ENCODE measurements at places on chromosomes 2 and 18.

DNA sequence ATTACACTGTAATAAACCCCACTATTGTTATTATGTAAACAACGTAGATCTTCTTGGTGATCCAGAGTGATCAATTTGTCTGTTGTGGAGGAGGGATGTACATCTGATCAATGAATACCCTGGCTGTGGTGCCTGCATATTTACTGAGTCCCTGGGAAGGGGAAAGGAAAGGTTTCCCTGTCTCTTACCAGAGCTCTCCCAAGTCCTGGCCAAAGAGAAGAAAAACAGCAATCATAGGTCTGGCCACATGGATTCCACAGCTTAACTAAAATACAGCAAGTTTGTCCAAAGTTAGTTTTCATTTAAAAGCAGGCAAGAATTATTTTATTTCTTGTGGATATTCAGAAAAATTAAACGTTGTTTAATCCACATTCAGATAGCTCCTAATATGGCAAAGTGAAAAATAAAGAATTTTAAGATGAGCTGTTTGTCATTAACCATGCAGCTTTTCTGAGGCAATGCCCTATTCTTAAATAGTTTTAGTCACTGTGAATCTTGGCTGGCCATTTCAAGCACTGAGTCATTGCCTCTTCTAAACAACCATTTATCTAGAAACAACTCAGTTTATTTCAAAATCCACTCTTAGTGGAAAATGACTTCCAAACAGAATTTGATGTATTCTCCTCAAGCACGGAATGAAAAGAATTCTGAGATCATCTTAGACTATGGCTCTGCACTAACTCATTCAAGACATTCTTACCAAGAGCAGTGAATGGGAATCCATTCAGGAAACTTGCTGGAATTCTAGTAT lies 1004.4 kb upstream of the CDH2 start:
- DNase-seq: no peak

- DNase-seq: no peak
These were observed 120.2 kb downstream of the LAMA3 start for GRCh38 chr18:23809415-23809814.

- DNase-seq: no peak
These were observed 2.1 kb upstream of the MAP3K2 start for GRCh38 chr2:127389778-127390435.

GRCh38 chr18:6681331-6681875 lies 48.1 kb upstream of the ARHGAP28 start:
- no peak for DNase-seq

- DNase-seq: no peak
These were observed 13.2 kb downstream of the IL36A start for GRCh38 chr2:113018509-113018908.

- no peak for DNase-seq
These were observed 552.9 kb downstream of the TDRD15 start for GRCh38 chr2:21676676-21677075.

DNA sequence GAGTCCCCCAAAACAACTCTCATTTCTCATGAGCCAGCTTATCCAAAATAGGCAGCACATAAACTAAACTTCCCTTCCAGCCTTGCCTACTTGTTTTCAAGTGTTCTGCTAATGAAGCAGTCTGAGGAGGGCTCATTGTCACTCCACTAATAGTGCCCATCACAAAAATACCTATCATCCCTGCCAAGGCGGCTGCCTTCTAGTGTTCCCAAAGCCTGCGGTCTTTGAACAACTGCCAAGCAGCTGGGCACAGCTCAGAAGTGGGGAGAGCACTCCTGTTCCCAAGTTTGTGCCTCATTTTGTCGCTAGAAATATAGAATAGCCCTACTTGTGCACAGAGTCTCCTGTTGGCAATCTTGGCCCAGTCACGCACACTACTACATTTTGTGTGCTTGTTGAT lies 50.3 kb downstream of the DTNA start:
- DNase-seq: no peak

DNA sequence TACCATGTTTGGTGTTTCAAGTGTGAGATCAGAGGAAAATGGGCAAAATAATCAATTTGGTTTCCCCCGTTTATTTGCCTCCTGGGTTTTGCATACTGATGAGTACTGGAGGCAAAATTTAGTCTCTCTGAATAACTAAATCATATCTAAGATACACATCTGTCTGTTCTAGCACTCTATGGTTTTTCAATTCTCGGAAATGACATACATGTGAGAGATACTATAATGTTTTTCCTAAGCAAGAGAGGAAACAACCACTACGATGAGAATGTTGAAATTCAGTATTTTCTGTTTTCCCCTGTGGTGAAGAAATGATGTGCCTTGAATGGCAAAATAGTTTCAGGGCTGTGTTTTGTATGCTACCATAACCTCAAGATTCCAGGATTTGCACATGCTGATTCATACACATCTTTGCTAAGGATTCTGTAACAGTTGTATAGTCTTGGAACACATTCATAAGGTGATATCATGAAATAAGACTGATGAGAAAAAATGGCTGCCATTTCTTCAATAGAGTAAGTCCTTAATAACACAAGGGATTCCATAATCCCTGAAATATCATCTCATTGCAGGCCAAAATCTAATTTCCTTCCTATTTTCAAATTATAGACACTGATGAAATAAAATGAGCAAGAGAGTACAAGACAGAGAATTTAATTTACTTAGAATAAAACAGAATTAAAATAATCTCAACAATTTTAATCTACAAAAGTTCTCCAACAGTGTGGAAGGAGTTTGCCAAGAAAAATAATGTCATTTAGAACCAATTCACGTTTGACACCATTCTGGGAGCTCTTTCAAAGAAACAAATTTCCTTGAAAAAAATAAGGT lies 316.6 kb downstream of the FIGN start:
- no peak for DNase-seq

- DNase-seq: no peak
These were observed 488.3 kb downstream of the DLGAP1 start for GRCh38 chr18:3966642-3967358.

DNA sequence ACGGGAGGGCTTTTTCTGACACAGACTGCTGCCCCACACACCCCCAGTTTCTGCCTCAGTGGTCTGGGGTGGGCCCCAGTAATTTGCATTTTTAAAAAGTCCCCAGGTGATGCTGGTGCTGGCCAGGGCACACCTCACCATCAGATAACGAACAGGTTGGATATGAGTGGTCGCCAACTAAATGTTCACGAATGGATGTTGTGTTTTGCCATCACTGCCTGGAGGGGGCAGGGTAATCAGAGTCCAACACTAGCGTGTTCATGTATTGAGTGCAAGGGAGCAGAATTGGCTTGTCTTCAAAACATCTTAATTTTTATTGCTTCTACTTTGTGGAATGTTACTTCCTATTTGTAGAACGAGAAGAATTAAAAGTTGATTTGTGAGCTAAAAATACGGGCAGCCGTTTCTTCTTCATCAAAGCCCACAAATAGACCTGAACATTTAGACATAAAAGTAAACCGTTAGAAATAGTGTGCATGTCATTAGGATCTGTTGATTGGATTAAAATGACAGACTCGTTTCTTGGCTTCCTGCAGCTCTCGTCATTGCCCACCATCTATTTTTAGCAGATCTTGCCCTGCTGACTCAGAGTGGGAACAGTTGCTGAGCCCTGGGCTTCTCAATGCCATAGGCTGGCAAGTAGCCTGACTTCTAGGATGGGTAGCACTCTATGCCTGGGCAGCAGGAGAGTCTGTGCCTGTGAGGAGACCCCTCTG lies 45.2 kb downstream of the NCK2 start:
- DNase-seq: no peak

DNA sequence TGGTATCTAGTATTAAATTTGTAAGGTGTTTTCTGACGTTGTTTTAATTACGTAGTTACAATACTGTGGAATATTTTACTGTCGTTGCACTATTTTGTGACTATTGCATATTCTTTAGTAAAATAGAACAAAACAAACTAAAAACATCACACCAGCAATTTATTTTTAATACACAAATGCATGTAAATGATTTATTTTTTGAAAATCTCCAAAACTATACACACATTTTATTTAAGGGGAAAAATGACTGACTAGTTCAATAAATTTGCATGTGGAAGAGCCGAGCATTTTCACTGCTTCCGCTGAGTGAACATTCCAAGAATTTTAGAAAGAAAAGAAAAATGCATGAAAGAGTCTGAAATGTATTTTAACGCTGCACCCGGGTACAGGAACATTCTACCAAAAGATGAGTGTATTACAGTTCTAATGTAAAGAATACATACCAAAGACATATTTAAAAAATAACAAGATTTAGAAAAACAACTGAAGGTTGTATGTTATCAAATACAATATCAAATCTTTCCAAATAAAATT lies 257.7 kb downstream of the MEIS1 start:
- no peak for DNase-seq

- no peak for DNase-seq
These were observed 20.5 kb downstream of the IL36A start for GRCh38 chr2:113025737-113026136.

DNA sequence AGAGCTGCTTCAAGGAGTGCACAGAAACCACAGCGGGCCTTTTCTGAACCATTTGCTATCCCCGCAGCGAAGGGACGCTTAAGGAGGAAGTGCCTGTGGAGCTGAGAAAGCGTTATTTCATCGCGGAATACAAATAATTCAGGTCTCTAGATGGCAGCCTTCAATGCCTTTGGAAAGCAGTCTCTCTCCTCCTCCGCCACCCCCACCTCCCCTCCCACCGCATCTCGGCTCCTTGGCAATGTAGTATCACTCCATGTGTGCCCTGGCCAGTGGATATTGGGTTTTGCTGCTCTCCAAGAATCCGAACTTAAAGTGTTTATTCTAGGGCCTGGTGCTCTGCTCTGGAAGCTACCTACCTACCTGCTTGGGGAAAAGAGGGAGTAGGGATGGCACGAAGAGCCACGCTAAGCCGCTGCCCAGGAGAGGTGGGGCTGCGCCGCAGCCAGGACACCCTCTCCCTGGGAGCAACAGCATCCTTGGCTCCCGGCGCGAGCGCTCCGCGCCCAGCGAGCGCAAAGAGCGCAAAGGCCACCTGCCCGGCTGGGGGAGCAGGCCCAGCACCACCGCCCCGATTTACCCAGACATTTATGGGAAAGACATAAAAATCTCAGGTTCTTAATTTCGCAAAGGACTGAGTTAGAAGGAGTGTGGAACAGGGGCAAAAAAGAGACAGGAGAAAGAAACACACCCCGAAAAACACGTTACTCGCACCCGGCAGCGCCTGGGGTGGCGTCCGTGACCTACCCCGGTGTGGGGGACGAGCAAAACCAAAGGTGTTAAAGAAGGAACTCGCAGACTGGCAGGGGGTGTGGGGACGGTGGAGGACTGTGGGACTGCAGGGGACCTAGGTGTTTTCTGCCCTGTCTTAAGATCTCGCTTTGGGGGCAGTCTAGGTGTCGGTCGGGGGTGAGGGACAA lies 1.0 kb downstream of the SPHKAP start:
- no peak for DNase-seq

DNA sequence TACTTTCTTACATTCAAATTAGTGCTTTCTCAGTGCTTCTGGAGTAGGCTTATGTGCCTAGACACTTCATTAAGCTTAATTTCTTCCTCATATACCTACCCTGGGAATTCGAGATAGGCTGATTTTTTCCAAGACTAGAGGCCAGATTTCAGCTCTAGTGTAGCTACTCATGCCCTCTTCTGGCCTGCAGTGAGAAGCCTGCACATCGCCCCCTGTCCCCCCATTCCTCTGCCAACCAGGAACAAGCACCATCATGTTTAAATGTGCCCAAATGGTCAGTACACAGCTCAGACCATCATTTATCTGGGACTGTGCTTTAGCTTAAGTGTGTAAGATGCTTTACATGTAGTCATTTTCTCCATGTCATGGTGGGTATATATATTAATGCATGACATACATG lies 1218.8 kb upstream of the LRRTM1 start:
- DNase-seq: no peak

Data from NK-92 treated with Interleukin-12 subunit alpha and Interleukin-12 subunit beta, amount 100 ng/mL, for 24 hours (cell line).